ENCODE measurements at places on chromosomes 7 and 10.

DNA sequence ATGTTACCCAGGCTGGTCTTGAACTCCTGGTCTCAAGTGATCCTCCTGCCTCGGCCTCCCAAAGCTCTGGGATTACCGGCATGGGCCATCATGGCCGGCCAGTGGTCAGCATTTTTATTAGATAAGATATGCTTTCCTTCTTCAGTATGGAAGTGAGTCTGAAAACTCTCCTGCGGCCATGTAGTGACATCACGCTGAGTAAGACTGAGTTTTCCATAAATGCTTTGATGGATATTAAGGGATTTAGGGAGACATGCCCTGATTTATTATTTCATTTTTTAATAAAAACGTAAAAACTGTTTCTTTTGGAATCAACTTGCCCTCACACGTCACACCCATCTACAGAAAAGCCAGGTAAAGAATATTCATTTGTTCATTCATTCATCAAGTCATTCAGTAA, 48.4 kb downstream of the DYNC1I1 start:
- no peak for DNase-seq

DNA sequence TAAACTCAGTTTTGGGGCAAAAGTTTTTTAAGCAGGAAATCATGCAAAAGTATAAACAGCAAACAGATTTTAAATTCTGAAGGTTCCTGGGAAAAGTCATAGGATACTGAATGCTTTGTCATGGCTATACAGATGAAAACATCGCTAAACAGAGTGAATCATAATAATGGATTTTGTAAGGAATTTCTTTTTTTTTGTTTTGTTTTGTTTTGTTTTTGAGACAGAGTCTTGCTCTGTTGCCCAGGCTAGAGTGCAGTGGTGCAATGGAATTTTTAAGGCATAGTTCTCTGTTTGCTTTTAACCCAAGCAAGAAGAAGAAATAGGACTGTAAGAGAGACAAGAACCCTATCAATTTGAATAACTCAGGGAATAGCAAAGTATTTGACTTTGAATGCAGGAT, 285.3 kb downstream of the NRG3 start:
- no peak for DNase-seq

- peak; percentile 45 for DNase-seq
Measured at GRCh38 chr10:132076578-132077081, 10.9 kb downstream of the JAKMIP3 start.

GRCh38 chr10:99775850-99776249, 6.6 kb upstream of the ABCC2 start:
- DNase-seq: no peak

DNA sequence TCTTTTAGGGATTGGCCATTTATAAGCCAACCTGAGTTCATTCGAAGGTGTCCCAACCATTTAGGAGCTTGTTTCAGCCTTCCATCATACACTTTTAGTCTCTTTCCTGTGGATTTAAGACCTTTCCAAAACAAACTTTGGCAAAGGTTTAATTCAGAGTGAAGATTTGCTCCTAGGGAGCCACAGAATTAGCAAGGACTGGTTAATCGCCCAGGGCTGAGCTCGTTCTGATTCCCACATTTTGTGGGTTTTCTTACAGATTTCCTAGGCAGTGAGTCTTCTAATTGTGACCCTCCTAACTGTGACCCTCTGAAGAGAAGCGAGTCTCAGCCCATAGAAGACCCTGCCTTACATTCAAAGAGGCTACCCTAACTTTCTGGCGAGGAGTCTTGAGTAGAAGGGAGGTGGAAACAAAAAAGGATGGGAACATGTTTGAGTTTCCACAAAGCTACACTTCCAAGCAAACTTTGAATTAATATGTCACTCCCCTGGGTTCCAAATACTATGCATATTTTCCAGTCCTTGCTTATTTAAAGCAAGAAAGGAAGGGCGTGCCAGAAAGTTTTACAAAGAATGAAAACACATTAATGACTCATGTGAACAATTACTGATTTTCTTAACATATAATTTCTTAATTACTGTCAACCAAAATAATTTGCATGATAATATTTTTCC, 118.3 kb downstream of the ARID5B start:
- DNase-seq: no peak

- DNase-seq: no peak
Measured at GRCh38 chr10:104563548-104563947, 77.5 kb upstream of the SORCS3 start.

GRCh38 chr10:35882422-35883150, 240.5 kb upstream of the FZD8 start:
- DNase-seq: no peak

DNA sequence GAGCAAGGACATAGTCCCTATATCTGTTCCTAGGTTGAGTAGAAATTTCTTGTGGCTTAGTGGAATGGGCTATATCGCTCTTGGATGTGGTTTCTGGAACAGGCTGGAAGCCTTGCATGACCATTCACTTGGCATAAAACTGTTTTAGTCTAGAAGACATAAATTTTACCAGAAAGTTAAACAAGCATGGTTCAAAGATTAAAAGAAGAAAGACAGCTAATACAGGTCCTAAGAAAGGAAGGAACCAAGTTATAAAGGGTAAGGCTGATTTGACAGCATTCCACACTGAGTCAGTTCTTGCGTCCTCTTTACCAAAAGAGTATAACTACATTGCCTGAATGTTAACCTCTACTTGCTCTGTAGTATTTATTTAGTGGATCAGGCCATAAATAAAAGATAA, 724.2 kb downstream of the SORCS1 start:
- no peak for DNase-seq

GRCh38 chr7:38977685-38978084, at the start of gene POU6F2:
TSS of gene POU6F2 (plus strand) at chr7:38977909. CDS start at chr7:38977954, 45 bp downstream.
- no peak for DNase-seq

GRCh38 chr7:140557809-140558518, 78.7 kb upstream of the MKRN1 start:
- DNase-seq: no peak

DNA sequence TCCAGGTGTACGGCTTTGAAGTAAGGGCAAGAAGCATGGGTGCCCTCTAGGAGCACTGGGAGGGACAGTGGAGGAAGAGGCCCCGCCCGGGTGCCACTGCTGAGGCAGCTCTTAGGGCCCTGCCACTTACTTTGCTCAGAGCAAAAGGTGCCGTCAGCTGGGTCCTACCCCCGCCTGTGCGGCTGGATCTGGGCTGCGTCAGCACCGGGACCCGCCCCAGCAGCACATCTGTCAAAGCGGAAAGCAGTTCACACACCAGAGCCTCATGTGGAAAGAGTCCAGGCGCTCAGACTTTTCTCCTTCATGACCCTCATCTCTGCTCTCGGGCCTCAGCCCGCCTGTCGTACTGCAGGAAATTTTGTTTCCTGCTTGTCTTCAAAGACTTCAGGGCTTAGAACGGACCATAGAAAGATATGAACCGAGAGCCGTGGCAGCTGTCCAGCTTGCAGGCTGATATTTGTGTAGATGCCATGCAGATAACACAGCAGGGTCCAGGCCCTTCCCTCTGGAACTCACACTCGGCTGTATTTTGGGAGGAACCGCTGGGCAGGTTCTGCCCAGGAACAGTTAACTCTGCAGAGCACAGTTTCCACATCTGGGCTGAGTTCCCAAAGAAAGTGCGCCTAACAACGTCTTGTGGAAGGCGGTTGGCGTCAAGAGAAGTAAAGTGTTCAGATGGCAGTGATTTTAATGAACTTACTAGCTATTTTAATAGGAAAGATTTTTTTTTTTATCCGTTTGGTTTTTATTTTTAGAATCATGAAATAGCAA, 44.3 kb upstream of the PRKAR1B start:
- peak; percentile 86 for DNase-seq

GRCh38 chr7:151177310-151177709, 9.7 kb downstream of the ASB10 start:
- peak; percentile 49 for DNase-seq

DNA sequence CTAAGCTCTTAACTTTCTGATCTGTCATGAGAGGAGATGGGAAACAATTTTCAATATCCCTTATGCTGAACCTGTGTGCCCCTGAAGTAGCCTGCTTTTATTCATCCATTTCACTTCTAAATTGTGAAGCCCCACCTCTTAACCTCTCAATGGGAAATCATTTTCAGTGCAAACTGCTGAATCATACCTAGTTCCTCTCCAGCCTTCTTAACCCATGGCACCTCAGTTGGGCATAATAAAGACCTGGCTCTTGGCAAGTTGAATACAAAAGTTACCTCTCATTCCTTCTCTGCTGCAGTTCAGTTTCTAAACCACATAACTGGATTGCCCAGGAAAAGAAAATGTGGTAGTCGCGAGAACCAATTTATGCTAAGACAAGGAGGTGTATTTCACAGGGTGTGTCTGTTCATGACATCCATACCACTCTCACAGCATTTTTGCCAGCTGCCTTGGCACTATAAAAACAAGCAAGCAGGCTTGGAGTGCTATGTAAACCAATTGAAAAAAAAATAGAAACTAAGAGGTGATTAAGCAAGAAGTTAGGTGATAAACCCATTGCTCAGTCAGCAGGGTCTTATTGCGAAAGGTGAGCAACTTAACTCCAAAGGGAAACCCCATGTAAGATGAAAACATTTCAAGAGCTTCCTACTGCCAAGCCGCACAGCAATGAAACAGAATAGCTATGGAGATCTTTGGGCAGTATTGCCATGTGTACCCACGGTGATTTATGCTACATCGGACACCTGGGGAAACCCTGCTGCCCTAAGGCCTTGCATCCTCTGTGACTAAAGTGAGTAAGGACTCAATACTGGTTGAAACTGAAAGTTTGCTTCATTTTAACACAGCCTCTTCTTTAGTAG, 57.0 kb upstream of the DKK1 start:
- no peak for DNase-seq

DNA sequence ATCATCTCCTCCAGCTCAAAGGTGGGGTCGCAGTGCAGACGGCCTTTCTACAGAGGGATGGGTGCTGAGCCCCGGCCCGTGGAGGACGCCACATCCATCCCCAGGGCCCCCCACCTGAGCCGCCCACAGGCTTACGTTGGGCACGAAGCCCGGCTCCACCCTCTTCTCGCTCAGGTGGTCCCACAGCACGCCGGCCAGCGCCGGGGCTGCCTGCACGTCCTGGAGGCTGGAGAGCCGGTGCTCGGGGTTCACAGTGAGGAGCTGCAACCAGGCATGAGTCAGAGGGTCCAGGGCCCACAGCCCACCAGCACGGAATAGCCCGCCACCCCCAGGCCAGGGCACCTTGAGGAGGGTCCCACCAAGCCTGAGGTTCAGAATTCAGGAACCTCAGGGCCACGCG, 36.0 kb downstream of the DPYSL4 start:
- no peak for DNase-seq

DNA sequence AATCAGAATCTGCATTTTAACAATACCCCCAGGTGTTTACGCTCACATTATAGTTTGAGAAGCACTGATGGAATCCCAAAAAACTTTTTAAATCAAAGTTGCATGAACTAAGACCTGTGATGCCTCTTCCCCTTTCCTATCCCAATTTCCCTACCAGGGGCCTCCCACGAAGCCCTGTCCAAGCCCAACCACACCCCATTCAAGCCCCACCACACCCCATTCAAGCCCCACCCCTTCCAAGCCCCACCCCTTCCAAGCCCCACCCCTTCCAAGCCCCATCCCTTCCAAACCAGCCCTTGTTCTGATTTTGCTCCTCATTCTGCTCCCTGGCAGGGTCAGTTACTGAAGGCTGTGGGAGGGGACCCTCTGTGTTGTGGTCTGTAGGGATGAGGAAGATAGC, 9.8 kb upstream of the AQP1 start:
- DNase-seq: no peak

DNA sequence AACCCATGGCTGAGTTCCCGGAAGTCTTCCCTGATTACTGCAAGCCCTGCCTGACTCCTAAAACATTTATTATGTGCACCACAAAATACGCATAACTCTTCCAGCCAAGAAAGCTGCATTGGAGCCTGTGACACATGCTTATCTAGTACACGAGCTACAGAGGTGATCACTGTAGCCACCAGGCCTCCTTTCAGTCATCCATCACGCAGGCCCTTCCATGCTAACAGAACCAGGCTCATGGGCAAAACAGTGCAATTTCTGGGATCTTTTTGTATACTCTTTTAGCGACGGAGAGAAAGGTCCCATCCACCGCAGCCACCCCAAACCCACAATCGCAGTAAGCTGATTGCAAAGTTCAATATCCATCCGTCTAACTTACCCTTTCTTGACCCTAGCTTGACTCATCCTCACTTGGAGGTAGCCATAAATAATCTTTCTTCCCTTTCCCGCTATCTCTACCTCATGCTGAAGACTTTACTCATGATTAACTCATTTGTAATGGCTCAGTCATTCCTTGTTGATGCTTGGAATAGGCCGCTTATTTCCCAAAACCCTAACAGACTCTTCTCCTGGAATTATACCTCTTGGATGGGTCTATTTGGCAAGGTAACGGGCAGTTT, 1203.5 kb downstream of the TYW1 start:
- no peak for DNase-seq

DNA sequence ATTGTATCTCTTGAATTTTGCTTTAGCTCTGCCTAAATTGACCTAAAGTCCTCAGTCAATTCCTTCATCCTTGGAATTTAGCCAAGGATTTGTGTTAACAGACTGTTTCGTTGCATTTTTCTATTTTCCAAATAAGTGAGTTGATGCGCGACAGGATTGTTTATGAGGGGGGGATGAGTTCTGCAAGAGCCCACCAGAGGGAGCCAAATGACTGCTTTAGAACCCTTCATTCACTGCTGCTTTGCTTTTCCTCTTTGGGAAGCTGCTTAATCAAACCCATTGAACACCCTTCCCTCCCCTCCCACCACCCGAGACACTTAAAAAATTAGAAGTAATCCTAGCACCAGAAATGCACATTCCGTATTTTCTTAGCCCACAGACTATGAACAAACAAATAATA, 33.7 kb upstream of the PTF1A start:
- DNase-seq: no peak

- DNase-seq: no peak
Measured at GRCh38 chr7:77428777-77429231, 12.7 kb upstream of the GSAP start.

DNA sequence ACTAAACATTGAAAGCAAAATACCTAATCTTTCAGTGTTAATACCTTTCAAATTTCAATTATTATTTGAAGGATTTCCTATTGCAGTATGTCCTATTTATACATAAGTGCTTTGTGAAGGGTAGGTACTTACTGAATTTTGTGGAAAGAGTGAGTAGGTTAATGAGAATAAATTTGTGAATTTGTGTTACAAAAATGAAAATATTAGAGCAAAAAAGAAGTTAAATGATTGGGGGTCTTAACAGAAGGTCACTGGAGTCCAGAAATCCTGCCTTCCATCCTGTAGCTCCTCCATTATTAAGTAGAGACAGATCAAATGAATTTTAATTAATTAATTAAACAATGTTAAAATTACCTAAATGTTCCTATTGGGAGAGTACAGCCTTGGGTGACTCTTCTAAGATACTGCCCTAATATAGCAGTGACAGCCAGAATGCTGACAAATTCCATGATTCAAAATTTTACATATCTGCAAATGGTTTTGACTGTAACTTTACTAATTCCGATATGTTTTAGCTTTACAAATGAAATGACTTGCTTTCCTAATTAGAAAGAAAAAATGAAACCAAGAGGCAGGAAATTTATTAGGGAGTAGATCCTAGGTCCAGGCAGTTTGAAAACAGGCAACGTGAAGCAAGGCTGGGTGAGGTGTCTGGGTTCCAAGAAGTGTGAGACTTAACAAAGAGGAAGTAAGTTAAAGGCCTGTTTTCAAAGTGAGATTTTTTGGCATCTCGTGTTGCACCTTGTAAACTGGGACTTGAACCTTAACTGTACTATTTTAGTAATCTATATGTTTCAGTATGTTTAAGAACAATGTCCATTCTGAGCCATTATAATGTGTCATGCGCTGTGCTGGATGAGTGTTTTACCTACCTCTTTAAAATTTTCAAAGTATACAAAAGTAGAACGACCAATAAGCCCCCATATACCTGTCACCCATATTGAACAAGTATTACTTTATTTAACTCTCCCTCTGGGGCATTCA, 1.5 kb downstream of the PIK3CG start:
- no peak for DNase-seq
